ENCODE measurements at places on chromosomes 1 and 21. TPM values are rescaled to one million over a fixed set of nuclear protein-coding genes. Genes with fewer than 3 reads are reported as not detected.

The C4BPA gene
- not detected for total RNA-seq

The CADM3 gene
- under 0.01 TPM for total RNA-seq

The CSF3R gene
- total RNA-seq: not detected

The E2F2 gene
- total RNA-seq: 0.87 TPM

The RSPO1 gene
- not detected for total RNA-seq

The PGLYRP4 gene
- total RNA-seq: not detected
